ENCODE measurements at places on chromosomes 4 and X.

- DNase-seq, result no peak
These were observed 41.6 kb upstream of the EDA2R start for GRCh38 chrX:66680451-66680850.

GRCh38 chrX:97446298-97446882 is 562.7 kb downstream of the RPA4 start:
- no peak for DNase-seq

GRCh38 chr4:168822481-168822880 is 187.6 kb downstream of the CBR4 start:
- no peak for DNase-seq

- no peak for DNase-seq
These were observed 166.0 kb downstream of the FBXW7 start for GRCh38 chr4:152369902-152370295.

DNA sequence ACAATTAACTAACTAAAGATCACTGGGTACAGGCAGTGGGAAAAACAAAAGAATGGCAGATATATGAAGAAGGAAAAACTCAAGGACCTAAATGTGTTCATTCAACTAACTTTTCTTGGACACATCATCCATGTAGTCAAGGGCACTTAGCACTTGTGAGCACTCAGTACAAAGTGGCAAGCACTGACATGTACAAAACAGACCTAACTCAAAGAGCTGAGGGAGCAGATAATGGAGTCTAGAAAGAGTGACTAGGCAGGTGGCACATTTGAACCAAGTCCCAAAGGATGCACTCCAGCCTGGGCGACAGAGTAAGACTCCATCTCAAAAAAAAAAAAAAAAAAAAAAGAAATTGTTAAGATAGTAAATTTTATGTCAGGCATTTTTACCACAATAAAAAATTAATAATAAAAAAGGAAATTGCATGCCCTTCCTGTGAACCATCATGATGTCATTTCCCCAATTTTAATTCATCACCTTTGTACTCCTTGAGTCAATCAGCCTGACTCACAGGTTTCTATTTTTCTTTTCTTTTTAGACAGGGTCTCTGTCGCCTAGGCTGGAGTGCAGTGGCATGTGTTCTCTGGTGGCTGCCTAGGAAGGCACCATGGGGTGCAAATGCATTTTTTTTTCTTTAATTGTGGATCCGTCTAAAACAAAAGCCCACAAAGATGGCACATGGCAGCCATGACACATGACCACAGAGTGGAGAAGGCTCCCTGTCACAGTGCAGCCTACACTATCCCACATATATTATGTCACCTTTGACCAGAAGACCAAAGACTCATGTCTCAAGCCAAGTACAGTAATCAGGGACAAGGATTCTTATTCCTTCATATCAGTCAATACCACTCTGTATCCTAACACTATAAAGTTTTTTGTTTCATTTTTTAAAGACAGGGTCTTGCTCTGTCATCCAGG is 91.9 kb downstream of the CHST7 start:
- no peak for DNase-seq

GRCh38 chr4:48025005-48025404 is 8.4 kb downstream of the NIPAL1 start:
- peak; percentile 48 for DNase-seq

GRCh38 chr4:173291899-173292298 is 42.3 kb downstream of the HMGB2 start:
- no peak for DNase-seq

GRCh38 chrX:43676971-43677572 is 21.0 kb downstream of the MAOA start:
- no peak for DNase-seq

DNA sequence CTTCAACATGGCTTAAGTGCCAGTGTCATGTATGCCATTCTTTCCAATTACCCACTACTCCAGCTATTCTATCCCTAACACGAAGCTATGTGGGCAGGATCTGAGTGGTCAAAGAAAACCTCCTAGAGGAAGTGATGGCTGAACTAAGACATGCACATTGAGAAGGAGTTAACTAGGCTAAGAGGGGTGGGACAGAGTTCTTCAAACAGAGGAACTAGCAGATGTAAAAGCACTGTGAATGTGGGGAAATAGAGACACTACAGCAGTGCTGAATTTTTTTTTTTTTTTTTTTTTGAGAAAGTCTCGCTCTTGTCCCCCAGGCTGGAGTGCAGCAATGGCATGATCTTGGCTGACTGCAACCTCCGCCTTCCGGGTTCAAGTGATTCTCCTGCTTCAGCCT is 6.2 kb downstream of the JCHAIN start:
- no peak for DNase-seq

DNA sequence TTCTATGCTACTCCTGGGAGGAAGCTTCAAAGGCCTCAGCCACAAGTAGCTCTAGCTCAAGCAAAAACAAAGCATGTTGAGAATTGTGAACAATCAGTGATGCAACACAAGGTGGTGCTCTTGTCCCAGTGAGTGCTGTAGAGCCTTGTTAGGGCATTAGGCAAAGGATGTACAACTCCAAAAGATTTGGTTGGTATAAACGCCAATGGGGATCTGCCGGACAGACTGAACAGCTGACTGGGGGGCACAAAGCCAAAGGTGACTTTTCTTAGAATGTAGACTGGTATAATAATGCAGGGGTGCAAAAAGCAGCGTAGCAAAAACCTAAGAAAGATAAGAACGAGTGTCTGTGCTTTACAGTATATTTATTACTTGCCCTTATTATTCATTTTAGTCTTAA is 62.6 kb upstream of the ALB start:
- peak; percentile 68 for DNase-seq

- no peak for DNase-seq
These were observed 142.3 kb downstream of the SHROOM4 start for GRCh38 chrX:50671661-50672060.

- DNase-seq, result no peak
These were observed 669 bp downstream of the IRF2 start for GRCh38 chr4:184473499-184474262.

GRCh38 chr4:187903700-187904099 is 91.9 kb upstream of the ZFP42 start:
- DNase-seq, result no peak

DNA sequence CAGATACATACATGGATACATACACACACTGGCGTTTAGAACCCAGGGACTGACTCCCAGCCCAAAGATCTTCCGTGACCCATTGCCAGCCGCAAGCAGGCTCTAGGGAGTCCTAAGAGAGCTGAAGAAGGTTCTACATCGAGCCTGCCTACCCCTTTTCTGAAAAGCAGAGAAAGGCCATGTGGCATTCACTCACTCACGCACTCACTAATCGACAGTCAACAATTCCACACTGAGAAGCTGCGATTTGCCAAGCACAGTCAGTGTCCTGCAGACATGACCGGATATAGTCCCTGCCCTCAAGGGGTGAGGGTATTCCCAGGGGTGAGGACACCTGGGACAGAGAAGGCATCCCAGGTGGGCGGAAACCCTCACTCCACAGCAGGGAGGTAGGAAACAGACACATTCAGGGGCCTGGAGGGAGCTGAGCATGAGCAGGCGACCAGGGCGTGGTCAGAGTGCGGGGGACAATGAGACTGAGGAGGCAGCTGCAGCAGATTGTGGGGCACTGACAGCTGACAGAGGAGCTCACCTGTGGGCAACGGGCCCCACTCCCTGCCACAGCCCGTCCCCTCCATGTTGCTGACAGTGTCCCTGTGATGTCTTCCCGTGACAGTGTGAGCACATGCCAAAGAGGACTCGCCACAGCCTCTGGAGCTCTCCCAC is 13.2 kb upstream of the MAN2B2 start:
- no peak for DNase-seq

- no peak for DNase-seq
These were observed 119.2 kb downstream of the SMARCA1 start for GRCh38 chrX:129403974-129404669.

- no peak for DNase-seq
These were observed 245.0 kb upstream of the GEMIN8 start for GRCh38 chrX:14274691-14275090.

- DNase-seq, result no peak
These were observed 143.6 kb upstream of the ZCCHC13 start for GRCh38 chrX:74160358-74160757.

- DNase-seq, result no peak
These were observed 378.3 kb upstream of the PCDH10 start for GRCh38 chr4:132770776-132771175.

DNA sequence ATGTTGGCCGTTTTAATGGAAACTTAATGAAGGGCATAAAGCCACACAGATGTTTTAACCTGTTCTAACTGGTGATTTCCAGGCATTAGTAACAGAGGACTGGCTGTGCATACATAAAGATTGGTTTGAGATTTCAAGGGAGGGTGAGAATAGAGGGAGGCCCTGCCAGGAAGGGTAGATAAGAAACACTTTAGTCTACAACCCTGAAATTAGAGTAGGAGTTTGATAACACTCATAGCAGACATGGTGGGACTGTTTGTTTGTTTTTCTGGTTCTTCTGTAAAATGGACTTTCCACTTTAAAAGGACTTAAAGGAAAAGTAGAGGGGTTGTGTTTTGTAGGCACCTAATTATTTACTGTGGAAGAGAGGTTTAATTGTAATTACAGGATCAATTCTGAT is 16.2 kb downstream of the SLC4A4 start:
- no peak for DNase-seq

GRCh38 chr4:128359422-128359821 is 71.8 kb upstream of the PGRMC2 start:
- no peak for DNase-seq

- no peak for DNase-seq
These were observed 48.1 kb downstream of the PCDH7 start for GRCh38 chr4:30768277-30768676.

DNA sequence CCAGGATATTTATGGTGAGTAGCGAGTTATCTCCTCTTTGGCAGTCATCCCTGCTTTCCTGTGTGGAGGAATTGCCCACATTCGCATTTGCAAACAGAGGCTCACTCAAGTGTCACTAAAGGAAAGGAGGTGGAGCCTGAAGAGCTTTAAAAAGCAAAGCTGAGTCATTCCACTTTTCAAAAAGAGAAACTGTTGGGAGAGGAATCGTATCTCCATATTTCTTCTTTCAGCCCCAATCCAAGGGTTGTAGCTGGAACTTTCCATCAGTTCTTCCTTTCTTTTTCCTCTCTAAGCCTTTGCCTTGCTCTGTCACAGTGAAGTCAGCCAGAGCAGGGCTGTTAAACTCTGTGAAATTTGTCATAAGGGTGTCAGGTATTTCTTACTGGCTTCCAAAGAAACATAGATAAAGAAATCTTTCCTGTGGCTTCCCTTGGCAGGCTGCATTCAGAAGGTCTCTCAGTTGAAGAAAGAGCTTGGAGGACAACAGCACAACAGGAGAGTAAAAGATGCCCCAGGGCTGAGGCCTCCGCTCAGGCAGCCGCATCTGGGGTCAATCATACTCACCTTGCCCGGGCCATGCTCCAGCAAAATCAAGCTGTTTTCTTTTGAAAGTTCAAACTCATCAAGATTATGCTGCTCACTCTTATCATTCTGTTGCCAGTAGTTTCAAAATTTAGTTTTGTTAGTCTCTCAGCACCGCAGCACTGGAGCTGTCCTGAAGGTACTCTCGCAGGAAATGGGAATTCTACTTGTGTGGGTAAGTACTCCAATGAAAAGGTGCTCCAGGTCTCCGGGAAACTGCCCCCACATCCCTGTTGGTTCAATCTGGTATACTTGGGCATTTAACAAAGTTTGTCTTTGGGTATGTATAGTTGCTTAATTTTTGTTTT is at the start of gene EGF:
EGF (plus strand) TSS at position 178 of the 890 bp plus-strand sequence; CDS start at position 631, 453 bp downstream.
- no peak for DNase-seq

GRCh38 chr4:16194214-16194613 is 32.1 kb downstream of the TAPT1 start:
- DNase-seq, result no peak

GRCh38 chr4:146407669-146408084 is 114.1 kb downstream of the SLC10A7 start:
- no peak for DNase-seq

DNA sequence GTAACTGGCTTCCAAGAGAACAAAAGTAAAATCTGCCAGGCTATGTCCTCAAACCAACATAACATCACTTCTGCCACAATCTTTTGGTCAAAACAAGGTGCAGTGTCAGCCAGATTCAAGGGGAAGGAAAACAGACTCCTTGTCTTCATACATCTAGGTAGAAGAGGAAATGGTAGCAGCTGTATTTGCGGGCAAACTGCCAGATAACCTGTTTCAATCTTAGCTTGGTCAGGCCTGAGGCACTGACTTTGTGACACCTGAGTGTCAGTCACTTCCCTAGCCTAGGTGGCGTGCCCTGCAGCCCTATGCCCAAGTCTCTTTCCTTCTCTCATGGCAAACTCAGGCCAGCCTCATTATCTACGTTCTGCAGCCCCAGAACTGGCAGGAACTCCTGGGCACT is 146.2 kb upstream of the JADE1 start:
- DNase-seq, result no peak

- DNase-seq, result no peak
These were observed 122.0 kb downstream of the PPA2 start for GRCh38 chr4:105351861-105352260.

GRCh38 chr4:41678951-41679350 is 69.6 kb downstream of the PHOX2B start:
- no peak for DNase-seq

- DNase-seq, result no peak
These were observed 3.0 kb downstream of the NFKB1 start for GRCh38 chr4:102503831-102504786.

- DNase-seq, result no peak
These were observed 290.3 kb upstream of the LDB2 start for GRCh38 chr4:17188547-17189400.

GRCh38 chr4:28948501-28948900 is 1771.7 kb upstream of the PCDH7 start:
- no peak for DNase-seq

DNA sequence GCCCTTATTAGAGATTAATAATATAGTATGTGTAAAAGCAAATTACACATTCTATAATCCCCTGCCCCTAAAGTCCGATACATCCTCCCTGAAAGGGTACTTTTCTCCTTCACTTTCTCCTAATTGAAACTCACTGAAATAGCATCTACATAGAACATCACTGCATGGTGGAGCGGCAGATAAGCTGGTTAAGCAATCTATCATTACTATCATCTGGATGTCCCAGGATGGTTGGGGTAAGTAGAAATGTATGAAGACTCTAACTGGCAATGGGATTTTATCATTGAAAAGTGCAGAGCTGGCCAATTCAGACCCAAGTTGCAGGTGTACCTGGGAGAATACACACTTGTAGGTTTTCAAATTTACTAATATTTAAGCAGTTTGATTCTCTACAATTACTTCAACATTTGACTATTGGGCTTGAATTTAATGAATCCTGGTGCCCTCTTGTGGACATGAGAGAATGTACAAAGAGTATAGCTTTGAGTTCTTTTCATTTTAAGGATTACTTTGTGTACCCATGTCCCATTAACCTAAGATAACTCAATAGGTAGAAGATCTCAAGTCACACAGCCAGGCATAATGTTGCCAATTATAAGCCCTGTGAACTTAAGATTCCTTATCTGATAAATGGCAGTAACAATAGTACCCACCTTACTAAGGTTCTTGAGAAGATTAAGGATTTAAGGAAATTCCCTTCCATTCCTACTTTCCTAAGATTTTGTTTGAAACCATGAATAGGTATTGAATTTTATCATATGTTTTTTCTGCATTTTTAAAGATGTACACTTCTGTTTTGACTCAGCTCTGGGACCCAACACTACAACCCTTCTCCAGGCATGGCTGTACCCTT is 69.8 kb downstream of the SHROOM3 start:
- peak; percentile 32 for DNase-seq
